ENCODE measurements at places on chromosomes 16 and 17. TPM values are rescaled to one million over a fixed set of nuclear protein-coding genes. Genes with fewer than 3 reads are reported as not detected.

The LPO gene
- not detected for total RNA-seq

The KRT36 gene
- total RNA-seq: not detected

GRCh38 chr17:80890196-80890920, 101.3 kb upstream of the CHMP6 start:
- DNase-seq: no peak

DNA sequence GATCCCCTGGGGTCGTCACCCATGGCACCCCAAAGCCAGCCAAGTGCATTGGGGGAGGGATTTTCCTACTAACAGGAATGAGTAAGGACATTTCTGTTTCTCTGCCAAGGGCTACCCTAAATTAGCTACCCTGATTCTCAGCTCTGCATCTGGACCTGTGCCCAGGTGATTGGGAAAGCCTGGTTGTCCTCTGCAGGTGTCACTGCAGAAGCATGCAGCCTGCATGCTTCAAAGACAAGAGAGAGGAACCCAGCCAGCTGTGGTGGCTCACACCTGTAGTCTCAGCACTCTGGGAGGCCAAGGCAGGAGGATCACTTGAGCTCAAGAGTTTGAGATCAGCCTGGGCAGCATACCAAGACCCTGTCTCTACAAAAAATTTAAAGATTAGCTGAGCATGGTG, 19.6 kb downstream of the BEAN1 start:
- no peak for DNase-seq

- no peak for DNase-seq
Measured at GRCh38 chr17:73863761-73864535, 219.7 kb upstream of the SDK2 start.
